ENCODE measurements at places on chromosomes 3 and 15.
A peak's percentile ranks its signal among the peaks of the same experiment; 100 is the strongest.

- DNase-seq: no peak
Observed at GRCh38 chr3:112496366-112497067, 2.8 kb downstream of the BTLA start.

- DNase-seq: no peak
Observed at GRCh38 chr3:11624704-11625375, 18.9 kb downstream of the VGLL4 start.

DNA sequence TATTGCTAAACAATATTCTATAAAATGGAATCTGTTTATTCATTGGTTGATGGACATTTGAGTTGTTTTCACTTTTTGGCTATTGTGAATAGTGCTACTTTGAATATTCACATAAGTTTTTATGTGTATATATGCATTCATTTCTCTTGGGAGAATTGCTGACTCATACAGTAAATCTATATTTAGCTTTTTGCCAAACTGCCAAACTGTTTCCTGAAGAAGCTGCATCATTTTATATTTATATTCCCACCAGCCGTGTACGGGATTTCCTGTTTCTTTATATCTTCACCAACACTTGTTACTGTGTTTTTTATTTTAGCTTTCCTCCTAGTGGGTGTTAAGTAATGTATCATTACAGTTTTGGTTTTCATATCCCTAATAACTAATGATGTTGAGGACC, 12.5 kb upstream of the TCAIM start:
- DNase-seq: no peak

GRCh38 chr15:47496343-47497185, 220.7 kb upstream of the SEMA6D start:
- DNase-seq: no peak

DNA sequence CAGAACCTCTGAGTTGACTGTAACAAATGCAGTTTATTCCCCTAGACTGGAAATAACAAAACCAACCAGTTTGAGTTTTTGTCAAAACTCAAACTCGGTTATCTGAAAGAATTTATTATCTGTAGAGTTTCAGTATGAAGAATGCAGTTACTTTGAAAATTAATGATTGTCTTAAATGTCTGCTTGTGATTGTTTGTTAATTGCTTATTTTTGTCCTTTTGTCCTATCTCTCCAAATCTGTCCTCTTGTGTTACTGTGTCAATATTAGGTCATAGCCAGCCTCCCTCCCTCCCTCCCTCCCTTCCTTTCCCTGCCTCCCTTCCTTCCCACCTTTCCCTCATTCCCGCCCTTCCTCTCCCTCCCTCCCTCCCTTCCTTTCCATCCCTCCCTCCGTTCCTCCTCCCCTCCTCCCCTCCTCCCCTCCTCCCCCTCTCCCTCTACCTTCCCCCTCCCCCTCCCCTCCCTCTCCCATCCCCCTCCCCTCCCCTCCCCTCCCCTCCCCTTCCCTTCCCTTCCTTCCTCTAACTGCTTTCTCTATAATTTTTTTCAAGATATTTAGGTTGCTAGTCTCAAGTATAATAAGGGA, 153.5 kb downstream of the FNDC3B start:
- no peak for DNase-seq

GRCh38 chr3:131285456-131285855, 96.1 kb upstream of the NUDT16 start:
- DNase-seq: no peak

DNA sequence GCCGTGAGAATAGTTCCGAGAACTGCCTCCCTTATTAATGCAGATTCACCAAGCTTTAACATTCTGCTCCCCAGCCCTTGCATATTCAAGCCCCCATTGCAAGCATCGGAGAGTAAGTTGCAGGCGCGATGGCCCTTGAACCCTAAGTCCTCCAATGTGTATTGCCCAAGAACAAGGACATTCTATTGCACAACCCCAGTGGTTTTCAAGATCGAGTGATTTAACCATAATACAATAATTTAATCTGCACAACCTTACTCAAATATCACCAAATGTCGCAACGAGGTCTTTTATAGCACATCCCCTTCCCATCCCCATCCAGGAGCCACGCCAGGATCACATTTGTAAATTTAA, 21.7 kb upstream of the PLXND1 start:
- peak; percentile 65 for DNase-seq

DNA sequence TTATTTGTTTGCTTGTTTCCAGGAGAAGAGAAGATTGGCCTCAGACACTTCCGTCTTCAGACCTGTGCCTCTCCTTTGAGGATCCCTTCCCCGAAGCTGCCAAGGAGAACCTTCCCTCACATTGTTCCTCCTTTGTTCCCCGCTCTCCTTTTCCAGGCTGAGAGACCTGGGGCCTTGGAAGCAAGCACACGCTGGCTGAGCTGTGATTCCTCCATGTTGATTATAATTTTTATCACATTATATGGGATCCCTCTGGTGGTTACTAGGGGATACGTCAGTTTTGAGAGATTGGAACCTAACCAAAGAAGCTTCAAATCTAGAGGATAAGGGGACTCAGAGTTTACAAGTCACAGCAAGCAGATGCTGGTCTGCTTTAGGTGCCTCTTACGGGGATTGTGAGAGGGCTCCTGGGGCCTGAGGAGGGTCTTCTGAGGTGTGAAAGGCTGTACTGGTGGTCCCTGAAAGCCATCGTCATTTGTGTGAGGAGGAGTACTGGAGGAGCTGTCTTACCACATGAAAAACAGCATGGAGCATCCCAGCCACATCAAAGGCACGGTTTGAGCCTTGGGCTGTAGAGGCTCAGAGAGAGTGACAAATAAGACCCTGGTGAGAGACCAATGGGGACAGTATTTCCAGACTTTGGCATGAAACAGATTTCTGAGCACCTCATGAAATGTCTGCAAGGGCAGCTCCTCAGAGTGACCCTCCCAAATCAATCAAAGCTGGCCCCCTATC, 760.1 kb upstream of the CFAP20DC start:
- DNase-seq: peak; percentile 39
